ENCODE measurements at places on chromosomes 7 and 10.
A peak's percentile ranks its signal among the peaks of the same experiment; 100 is the strongest.

- DNase-seq = no peak
Measured at GRCh38 chr10:16949816-16950215, 132.6 kb upstream of the RSU1 start.

GRCh38 chr10:91198781-91199180 lies 21.7 kb upstream of the PCGF5 start:
- DNase-seq = no peak

DNA sequence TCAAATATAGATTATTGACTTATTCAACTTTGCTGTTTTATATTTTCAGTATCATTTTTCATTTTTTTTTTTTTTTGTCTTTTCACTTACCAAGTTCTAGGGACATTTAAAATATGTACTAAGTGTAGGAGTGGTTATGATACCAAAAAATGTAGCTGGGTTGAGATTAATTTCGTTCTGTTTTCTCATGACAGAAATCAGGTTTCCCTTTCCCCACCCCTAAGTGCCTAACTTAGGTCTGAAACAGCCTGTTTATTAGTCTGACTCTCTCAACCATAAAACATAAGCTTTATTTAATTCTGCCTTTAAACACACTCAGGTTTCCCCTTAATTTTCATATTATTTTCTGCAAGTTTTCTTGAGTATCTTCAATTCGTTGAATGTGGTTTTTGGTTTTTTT lies 22.1 kb downstream of the TMEM106B start:
- DNase-seq = no peak

GRCh38 chr7:152899548-152900109 lies 140.1 kb downstream of the ACTR3B start:
- DNase-seq = no peak

- no peak for DNase-seq
Measured at GRCh38 chr10:44313761-44314165, 71.1 kb downstream of the CXCL12 start.

DNA sequence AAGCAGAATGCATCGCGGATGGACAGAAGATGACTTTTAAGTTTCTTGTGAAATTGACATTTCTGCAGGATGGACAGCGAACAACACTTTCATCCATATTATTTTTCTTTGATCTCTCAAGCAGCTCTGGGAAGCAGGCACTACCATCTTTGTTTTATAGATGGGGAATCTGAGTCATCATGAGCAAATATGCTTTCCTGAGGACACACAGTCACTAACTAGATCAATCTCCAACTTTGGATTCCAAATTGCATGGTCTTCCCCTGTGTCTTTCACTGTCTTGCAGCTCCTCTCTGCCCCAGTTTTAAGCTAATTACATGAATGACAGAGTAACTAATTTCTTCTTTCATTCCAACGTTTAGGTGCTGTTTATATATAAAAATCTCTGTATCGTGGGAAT lies 201.5 kb downstream of the ADAM12 start:
- DNase-seq = no peak

DNA sequence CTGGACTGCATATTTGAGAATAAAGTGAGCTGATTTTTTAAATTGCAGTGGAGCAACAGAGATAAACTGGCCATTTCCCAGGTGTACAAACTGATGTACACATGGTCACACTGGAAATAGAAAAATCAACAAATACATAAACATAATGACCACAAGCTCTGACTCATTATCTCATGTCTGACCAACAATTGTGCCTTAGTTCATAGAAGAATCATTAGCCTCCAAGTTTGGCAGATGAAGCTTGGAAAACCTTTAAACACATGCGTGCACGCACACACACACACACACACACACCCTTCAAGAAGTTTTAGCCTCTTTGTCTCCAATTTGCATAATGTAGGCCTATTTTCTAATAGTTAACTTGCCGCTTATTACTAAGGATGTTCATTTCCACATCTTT lies 308.9 kb upstream of the POM121L12 start:
- no peak for DNase-seq

GRCh38 chr7:94666879-94667587 lies 11.1 kb upstream of the SGCE start:
- DNase-seq = no peak

GRCh38 chr7:44617225-44617890 lies 10.9 kb downstream of the OGDH start:
- DNase-seq = no peak

GRCh38 chr10:14621037-14621436 lies 153.7 kb downstream of the FAM107B start:
- no peak for DNase-seq

DNA sequence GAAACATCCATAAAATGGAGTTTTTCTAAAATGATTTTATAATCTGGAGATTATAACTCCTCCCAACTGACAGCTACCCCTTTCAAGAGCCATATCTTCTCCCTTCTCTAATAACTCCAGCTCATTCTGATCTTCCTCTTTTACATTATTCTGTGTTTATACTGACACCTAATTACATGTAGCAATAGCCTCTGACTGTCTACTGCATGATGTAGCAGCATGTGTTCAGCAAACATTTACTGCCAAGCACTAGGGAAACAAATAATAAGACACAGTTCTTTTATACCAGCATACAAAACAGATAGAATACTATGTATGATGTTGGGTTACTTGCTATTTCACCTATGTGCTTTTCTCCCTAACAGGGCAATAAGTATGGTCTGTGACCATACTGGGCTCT lies 20.7 kb downstream of the RBM28 start:
- no peak for DNase-seq

- no peak for DNase-seq
Measured at GRCh38 chr10:86520871-86521677, 518 bp downstream of the WAPL start.

DNA sequence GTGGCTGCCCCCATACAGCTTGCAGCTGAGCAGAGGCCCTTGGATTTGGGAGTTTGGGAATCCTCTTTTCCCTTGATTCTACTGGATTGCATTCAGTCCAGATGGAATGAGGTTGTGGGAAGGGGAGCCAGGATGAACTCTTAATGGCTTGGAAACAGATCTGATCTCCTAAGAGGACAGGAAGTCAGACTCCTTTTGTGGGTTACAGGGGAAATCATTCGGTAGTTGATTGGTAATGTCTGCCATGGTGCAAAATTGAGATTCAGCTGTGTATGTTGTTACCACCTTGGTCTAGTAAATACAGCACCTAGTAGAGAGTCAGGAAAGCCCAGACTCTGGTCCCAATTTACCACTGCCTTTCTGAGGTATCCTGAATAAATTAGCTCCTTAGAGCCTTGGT lies 144.2 kb upstream of the TNRC18 start:
- no peak for DNase-seq

DNA sequence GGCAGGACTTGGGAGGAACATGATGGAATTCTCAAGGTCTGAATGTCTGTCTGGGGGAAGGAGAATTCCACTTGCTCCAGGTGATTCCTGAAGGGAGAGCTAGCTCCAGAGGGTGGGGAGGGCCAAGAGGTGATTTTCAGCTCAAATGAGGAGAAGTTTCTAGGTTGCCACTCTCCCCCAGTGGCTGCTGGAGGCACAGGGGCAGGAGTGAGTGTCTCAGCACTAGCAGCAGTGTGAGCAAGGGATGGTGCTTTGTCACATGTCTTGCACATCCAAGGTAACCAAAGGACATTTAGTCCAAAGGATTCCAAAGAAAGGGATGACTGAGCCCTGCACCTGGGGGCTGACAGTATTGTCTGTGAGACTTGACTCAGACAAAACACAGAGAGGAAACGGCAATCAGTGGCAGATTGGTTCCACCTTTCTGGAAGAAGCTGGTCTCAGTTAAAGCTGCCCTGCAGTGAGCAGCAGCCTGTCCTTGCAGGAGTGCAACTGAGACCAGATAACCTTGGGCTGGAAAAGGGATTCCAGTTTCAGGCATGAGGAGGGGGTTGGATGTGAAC lies 51.2 kb upstream of the PCBD1 start:
- peak; percentile 8 for DNase-seq

GRCh38 chr10:807163-807957 lies 117.9 kb upstream of the DIP2C start:
- no peak for DNase-seq

- no peak for DNase-seq
Measured at GRCh38 chr10:15809450-15809849, 50.9 kb downstream of the MINDY3 start.

DNA sequence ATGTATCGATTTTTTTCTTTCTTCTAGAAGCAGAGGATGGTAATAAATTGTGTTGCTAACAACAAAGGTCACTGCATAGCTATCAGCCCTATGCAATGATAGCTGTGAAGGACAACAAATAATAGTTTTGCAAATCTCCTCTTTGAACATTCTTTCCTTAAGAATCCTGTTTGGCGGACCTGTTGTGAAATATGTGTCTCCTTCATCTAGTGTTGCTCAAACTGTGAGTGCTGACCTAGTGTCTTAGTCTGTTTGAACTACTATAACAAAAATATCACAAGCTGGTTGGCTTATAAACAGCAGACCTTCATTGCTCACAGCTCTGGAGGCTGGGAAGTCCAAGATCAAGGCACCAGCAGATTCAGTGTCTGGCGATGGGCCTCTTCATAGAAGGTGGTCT lies 53.7 kb downstream of the CAV1 start:
- no peak for DNase-seq

DNA sequence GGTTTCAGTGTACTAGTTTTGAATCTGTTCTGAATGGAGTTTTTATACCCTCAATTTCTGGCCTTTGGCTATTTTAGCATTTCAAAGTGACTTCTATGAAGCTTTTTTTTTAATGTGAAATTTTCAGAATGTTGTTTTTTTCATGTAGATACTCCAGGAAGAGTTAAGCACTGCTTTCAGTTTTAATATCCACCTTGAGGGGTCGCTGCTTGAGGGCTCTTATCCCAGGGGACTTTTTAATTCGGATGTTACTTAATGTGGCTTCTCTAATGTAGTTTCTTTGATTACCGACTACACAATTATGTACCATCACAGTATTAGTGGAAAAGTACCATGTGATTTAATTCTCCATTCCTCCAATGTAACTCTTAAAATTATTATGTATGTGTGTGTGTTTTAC lies 5.2 kb downstream of the IFIT5 start:
- no peak for DNase-seq

GRCh38 chr10:66795866-66796265 lies 130.0 kb upstream of the LRRTM3 start:
- DNase-seq = no peak

GRCh38 chr10:93368210-93368609 lies 113.9 kb downstream of the MYOF start:
- DNase-seq = no peak

GRCh38 chr7:149610441-149611011 lies 112.9 kb upstream of the ZNF746 start:
- DNase-seq = no peak

DNA sequence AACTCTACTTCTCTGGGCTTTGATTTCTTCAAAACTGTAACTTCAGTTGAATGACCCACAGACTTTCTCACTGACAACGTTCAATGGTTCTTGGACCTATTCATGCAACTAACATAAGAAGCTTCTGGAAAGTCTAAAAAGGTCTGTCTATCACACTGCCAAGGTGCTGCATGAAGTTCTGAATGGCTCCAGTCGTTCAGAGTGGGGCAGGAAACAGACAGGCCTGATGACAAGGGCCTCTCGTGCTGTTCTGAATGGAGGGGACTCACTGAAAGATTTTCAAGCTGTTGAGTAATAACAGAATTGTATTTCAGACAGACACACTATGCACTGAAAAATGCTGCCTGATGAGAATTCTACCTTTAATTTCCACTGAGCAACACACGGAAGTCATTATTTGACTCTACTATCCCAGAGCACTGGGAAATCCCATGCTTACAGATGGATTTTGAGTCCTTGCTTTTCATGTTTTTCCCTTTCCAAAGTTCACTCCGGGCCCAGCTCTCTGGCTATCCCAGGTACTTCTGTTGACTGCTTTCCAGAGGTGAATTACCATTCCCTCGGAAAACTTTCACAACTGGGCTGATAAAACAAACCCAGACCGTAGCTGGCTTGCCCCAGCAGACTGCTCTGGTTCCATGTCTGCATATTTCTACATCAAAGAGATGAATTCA lies 204.9 kb upstream of the FRMD4A start:
- DNase-seq = no peak

- no peak for DNase-seq
Measured at GRCh38 chr7:150997075-150997511, 6.3 kb downstream of the NOS3 start.

DNA sequence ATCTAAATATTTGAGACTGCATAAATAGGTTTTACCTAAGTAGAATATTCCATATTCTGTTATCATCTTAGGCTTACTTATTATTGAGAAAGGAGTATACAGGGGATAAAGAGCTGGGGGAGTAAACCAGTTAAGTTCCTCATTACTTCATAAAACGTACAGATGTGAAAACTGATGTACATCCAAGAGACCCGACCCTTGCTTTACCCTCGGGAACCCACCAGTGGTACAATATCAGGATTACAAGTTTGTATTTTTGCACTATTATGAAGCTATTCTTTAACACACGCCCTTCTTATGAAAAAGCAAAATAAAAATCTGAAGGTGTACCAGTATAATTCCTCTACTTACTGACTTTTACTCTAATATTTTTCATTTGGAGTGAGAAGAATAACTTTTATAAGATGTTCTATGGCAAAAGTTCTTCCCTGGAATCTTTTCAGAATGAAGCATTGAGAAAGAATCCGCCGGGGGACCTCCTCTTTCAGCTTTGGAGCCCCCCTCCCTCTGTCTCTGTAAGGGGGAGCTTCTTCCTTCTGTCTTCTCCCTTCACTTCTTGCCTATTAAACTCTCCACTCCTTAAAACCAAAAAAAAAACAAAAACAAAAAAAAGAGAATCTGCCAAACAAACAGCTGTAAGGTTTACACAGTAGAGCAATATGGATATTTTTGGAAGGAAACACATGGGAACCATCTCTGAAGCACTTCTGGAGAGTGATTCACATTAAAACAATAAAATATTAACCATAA lies 550.0 kb downstream of the TNS3 start:
- DNase-seq = no peak

GRCh38 chr10:22609251-22609650 lies 105.1 kb downstream of the PIP4K2A start:
- DNase-seq = no peak

DNA sequence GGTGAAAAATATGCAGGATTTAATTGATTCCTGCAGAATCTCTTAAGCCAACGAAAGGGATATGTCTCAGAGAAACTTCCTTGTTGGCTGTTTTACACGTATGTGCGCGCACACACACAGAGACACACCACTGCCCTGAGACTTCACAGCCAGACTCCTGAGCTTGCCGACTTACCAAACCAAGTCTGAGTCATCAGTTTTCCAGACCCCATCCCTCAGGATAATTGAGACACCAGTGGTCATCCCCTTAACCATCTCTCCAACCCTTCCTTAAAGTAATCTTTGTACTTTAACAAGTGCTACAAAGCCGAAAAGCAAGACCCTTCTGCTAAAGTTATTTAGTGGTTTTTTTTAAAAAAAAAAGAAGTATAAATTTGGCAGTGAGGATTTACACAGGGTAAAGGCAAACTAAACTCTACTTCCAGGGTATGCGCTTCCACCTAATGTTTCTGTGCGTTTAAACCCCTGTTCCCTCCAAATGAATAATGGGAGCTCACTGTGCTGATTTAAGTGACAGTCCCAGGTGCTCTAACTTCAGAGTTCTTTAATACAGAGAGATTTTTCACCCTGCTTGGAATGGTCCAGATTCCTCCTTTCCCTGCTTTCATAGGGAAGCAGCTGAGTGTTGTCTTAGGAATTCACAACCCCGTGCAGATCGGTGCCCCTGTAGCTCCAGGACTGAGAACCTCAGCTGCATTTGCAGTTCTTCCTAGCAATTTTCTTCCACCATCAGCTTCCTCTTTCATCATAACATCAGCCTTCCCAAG lies 198.5 kb downstream of the INHBA start:
- no peak for DNase-seq

All from posterior cingulate gyrus (tissue), 11 donors.